A549 treated with RU486 at 1 μM for 4 hours (cell line): ENCODE measurements at places on chromosomes 1 and 21. TPM values are rescaled to one million over a fixed set of nuclear protein-coding genes. Genes with fewer than 3 reads are reported as not detected.

Gene ARPC5
- 107 to 197 TPM (median 172 TPM) in 5 replicates for total RNA-seq

Gene CD247
- 0.15 to 0.34 TPM (median 0.24 TPM) in 5 replicates for total RNA-seq

Gene LCA5L
- 0.97 to 2.4 TPM (median 1.8 TPM) in 5 replicates for total RNA-seq

Gene CLCA1
- 0.06 TPM in 1 of 5 replicates, not detected in the others for total RNA-seq

Gene FBLIM1
- 21.1 to 33.5 TPM (median 26.3 TPM) in 5 replicates for total RNA-seq

Gene SH3D21
- 1.7 to 2.6 TPM (median 2.0 TPM) in 5 replicates for total RNA-seq

Gene CIART
- total RNA-seq, result 0.22 to 0.69 TPM (median 0.43 TPM) in 5 replicates

Gene S100A3
- total RNA-seq, result 85.7 to 107 TPM (median 98.6 TPM) in 5 replicates

Gene ROR1
- total RNA-seq, result 8.0 to 12.9 TPM (median 10.7 TPM) in 5 replicates

Gene PCSK9
- total RNA-seq, result 2.5 to 5.1 TPM (median 3.9 TPM) in 5 replicates
